Spinal cord (tissue), 10 donors: ENCODE measurements at places on chromosomes 12 and 14. TPM values are rescaled to one million over a fixed set of nuclear protein-coding genes. Genes with fewer than 3 reads are reported as not detected.

DNA sequence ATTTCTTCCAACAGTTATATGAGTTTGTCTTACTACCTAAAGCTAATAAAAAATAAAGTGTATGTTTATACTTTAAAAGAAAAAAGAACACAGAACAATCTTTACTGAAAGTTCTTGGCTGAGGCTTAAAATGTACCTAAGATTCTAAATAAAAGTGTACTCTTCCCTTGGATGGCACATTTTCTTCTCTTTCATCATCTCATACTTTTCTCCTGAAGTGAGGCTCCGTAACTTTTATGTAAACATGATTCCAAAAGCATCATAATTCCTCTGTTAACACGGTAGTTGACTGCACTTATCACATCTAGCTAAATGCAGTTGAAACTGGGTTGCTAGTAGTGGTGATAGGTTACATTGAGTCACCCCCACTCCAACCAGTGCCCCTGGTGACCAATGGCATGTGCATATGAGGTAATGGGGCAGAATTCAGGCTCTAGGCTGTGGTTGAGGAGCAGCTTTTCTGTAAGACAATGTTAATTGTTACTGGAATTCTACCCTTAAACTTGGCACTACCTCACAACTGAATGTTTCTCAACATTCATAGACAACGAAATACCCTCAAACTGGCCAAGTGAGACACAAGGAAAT, 38.4 kb downstream of the WASHC3 start:
- DNase-seq, result no peak

GRCh38 chr14:30903285-30904124, 29.1 kb downstream of the COCH start:
- no peak for DNase-seq

DNA sequence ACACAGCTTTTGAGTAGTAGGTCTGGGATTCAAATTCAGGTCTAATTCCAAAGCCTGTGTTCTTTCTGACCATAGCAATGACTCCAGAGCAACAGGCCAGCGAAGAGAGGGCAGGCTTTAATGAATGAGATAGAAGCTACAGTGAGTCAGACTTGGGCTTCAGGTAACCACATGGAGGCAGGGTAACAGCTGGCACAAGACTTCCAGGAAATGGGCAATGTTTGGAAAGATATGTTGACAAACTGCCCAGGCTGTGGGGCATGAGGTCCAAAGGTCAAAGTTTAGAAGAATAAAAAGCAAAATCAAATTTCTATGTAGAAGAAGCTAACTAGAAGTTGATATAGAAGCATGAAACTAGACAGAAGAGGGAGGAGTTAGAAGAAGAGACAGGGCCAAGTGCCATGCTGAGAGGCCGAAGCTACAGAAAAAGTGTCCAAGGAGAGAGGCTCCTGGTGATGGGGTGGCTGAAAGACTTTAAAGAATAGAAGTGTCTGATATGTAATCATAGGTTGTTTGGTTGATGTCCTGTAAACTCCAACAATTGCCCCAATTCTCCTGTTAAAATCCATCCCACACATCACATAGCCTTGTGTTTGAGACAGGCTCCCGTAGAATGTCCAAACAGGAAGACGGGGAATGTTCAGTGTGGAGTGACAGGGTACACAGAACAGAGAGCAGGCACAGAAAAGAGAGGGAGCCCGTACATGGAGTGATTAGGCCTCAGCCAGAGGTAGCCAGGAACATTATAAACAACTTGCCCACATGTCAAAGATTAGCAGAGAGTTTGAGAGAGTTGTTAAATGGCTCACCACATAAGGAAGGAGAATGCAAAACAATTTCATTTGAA, 384.7 kb downstream of the CCDC91 start:
- no peak for DNase-seq

GRCh38 chr12:94170690-94171594, 22.6 kb downstream of the PLXNC1 start:
- no peak for DNase-seq

Gene TULP3
- 13.0 TPM for total RNA-seq

Gene CISTR
- total RNA-seq, result 0.79 TPM

GRCh38 chr12:1481906-1482305, 112.5 kb downstream of the FBXL14 start:
- DNase-seq, result no peak

DNA sequence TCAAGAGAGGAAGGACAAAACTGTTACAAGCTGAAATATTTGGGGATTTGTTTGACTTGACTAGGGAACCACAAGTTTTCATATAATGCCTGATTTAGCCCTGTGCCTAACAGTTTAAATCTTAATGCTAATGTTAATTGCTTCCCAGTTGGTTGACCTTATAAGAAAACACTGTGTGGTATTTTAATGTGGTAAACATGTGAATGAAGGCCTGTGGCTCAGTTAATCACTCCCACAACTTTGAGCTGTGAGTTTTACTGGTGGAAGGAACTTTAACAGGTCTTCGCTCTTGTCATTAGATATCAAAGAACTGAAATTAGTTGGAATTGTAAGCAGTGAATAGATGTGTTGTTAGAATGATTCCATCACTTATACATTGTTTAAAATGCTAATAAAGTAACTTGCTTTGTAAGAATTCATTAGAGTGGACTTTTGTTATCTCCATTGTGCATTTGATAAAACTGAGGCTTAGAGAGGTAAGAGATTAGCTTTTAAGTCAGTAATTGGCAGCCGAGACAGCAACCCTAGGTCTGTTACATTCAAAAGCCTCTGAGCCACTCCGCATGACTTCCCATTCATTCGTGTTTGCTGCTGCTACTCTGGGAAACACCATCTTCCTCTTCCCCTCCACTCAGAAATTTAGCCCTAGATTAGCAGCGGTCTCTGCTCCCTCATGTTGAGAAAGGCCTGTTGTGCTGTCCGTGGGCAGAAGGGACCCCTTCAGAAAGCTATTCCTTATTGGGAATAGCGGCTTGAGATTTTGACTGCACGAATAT, 1.0 kb upstream of the TBK1 start:
- peak; percentile 19 for DNase-seq

GRCh38 chr12:24591715-24592440, 357.0 kb downstream of the BCAT1 start:
- DNase-seq, result no peak

Gene NKX2-1
- total RNA-seq, result not detected

Gene IQSEC3
- total RNA-seq, result 13.6 TPM

- no peak for DNase-seq
Measured at GRCh38 chr12:34393086-34393820, 371.0 kb downstream of the ALG10 start.

DNA sequence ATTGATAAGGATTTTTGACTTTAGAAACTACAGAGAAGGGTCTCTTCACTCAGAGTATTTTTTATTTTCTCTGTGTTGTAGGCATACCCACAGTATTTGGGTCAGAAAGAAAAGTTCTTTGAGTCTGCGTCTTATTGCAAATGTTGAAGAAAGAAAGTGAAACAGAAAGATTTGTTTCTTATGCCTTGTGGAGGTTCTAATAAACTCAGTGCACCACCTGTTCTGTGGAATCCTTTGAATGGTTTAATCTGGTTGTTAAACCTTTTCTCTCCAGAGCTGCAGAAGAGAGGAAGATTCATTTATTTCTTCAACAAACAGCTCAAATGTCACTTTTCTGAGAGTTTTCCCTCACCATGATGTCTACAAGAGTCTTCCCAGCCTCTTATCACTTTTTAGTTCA, 146.6 kb upstream of the PLEKHG7 start:
- DNase-seq, result no peak

Gene STYK1
- total RNA-seq, result 11.2 TPM

Gene FOXA1
- 0.40 TPM for total RNA-seq

GRCh38 chr12:93177208-93178153, 200.2 kb upstream of the NUDT4 start:
- DNase-seq, result no peak

- DNase-seq, result no peak
Measured at GRCh38 chr14:23559010-23559925, 3.2 kb downstream of the THTPA start.

- no peak for DNase-seq
Measured at GRCh38 chr14:35932659-35933159, 106.6 kb downstream of the BRMS1L start.

Gene DTX1
- total RNA-seq, result 23.3 TPM

GRCh38 chr14:101584055-101584859, 23.0 kb downstream of the DIO3 start:
- peak; percentile 52 for DNase-seq

DNA sequence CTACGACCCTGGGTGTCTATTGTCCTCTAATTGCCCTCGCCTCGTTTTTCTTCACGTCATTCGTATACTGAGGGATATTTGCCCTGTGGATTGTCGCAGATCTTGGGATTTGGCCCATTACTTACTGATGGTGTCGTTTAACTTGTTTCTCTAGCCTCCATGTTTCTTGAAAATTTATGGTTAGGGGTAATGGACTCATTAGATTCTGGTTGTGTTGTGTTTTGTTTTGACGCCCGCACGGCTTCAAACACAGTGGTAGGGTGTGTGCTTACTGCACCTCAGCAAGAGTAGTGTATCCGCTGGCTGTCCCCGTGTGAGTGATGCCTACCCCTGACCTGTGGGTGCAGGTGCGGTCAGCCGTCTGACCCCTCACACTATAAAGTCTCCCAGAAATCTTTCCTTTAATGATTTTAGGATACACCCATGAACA, 874 bp upstream of the RNU6-8 start:
- peak; percentile 60 for DNase-seq

DNA sequence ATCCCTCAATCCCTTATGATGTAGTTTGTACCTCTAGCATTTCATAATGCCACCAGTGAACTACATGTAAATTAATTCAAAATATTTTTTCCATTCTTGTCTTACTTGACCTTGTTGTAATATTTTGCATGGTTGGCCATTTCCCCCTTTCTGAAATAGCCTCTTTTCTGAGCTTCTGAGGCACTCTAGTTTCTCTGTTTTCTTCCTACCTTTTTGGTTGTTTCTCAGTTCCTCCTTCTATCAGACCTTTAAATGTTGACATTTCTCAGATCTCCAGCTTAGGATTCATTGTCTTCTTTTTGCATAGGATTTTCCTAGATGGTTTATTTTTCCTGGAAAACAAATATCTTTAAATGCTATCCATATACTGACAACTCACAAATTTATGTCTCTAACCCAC, 9.8 kb upstream of the RMST start:
- no peak for DNase-seq

Gene KRT2
- not detected for total RNA-seq

Gene KIF26A
- total RNA-seq, result 4.3 TPM

- no peak for DNase-seq
Measured at GRCh38 chr12:104508752-104509446, 52.2 kb downstream of the CHST11 start.

- no peak for DNase-seq
Measured at GRCh38 chr12:116406529-116406928, 129.0 kb upstream of the MED13L start.

- no peak for DNase-seq
Measured at GRCh38 chr14:94394025-94394493, 5.7 kb upstream of the SERPINA1 start.
